ENCODE measurements at places on chromosomes 1 and 21.

- DNase-seq: peak; percentile 98
These were observed 28.1 kb upstream of the RNF19B start for GRCh38 chr1:32992489-32993323.

- DNase-seq: no peak
These were observed 27.1 kb downstream of the AHDC1 start for GRCh38 chr1:27576806-27577227.

- DNase-seq: no peak
These were observed 3.2 kb upstream of the C1orf162 start for GRCh38 chr1:111470596-111470995.

DNA sequence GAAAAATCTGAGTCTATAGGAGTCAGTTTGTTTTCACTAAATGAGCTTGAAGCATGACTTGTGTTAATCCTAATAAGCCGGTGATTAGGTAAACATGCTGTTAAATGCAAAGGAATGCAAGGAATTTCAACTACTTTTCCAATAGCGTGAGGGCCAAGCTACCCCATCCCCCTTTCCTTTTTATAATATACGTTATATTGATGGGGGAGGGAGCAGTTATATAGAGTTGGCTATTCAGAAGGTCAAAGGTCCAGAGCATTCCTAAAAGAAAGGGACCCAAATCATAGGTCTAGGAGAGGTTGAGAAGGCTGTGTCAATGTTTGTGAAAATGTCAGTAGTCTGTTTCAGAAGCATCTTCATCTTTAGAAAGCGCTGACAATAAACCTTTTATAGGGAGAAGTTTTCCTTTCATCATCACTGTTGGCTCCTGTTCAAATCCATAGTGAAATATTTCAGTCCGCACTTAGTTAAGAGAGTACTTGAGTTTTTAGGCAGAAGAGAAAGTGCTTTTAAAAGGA is 3.8 kb downstream of the CCN1 start:
- DNase-seq: peak; percentile 97

DNA sequence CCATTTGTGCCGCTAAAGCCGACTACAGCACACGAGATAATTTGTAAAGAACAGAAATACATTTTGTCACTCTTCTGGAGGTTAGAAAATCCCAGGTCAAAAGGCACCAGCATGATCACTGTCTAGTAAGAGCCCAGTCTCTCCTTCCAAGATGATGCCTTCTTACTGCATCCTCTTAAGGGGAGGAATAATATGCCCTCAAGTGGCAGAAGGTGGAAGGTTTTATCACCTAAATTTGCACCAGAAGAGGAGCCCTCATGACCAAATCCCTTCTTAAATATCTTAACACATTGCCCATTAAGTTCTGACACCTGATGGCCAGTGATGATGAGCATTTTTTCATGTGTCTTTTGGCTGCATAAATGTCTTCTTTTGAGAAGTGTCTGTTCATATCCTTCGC is 326.7 kb upstream of the RGS18 start:
- no peak for DNase-seq

- DNase-seq: no peak
These were observed 155.2 kb downstream of the PEX14 start for GRCh38 chr1:10629816-10630571.

DNA sequence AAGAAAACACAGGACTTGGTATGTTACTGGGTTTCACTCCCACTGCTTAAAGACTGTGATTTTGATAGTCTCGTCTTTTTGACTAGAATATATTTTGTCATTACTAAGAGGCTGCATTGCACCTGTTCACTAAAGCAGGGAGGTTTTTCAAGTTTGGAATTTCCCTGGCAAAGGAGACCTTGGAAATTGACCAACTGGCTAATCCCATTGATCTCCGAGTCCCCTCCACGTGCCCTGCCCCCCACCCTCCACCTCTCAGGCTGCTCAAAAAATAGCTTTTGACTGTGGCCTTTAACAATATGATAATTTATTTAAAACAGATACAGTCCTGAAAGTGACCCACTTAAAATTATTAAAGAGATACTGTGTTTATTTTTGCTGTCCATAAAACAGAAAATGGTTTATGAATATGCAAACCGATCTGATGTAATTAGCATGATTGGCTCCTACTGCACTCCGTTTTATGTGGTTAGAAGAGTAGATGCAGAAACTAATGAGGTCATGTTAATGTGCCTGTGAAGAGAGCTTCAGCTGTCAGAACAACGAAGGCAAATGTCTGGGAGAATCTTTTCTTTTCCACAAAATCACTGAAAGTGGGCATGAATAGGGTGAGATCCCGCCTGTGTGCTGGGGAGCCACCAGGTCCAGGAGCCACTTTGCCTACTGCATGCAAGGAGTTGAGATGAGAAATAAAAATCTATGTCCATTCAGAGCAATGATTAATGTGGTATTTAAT is 361.5 kb downstream of the RRAGC start:
- DNase-seq: no peak

DNA sequence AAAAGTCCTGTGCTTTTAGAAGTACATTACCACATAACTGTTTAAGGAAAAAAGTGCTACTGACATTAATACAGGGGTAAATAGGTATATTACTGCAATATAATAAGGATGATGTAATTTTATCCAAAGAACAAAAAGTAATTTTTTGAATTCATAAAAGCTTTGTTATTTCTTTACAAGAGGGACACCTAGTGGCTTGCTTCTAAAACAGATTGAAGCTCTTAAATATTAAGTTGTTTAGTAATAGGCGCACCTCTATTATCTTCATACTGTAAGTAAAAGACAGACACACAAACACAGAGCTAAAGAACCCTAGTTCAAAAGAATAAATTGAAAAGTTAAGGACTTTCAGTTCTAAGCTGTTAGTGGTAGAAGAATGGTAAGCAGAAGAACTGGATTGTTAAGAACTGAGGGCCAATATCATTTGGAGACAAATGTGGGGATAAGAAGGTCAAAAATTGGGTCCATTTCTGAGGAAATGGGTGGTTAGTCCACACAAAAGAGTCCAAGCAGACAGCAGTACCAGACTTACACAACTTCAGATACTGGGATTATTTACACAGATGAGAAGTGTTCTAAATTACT is 15.4 kb downstream of the ZNHIT6 start:
- DNase-seq: peak; percentile 79

DNA sequence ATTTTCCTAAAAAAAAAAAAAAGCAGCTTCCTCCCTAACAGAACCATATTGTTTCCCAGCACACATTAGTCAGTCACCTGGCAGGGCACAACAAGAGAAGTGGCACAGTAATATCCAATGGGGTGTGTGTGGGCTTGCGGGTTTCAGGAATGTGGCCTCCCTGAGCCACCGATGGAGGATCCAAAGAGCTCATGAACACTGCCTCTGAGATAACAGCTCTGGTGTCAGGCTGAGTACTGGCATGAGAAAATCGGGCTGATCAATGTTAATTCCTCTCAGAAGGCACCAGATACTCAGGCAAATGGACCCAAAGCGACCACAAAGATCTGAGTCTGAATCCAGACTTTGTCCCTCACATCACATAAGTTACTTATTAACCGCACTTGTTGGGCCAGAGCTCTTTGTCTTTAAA is 2.2 kb upstream of the LYPD8 start:
- DNase-seq: no peak

DNA sequence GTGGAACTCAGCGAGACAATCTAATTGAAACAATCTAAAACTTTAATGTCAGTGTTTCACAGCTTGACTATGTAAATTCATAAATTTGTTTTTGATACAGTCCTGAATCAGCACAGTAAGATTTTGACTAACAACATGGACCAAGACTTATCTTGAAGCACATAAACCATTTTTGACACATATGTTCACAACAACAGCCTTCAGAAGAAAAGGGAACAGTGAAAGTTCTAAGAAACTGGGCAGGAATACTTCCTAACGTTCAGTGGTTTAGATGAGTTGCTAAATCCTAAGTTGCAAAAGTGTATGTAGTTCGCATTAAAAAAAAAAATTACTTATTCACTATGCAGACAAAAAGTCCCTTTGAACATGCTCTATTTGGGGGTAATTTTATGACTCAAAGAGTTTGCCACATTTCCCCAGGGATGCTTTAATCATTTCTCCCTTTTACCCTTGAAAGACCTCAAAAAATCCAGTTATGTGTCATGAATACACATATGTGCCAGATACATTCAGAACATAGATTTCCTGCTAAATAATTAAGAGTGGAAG is 120.2 kb downstream of the MRPL39 start:
- peak; percentile 6 for DNase-seq

- DNase-seq: no peak
These were observed 81.0 kb upstream of the PLD5 start for GRCh38 chr1:242605521-242605920.

DNA sequence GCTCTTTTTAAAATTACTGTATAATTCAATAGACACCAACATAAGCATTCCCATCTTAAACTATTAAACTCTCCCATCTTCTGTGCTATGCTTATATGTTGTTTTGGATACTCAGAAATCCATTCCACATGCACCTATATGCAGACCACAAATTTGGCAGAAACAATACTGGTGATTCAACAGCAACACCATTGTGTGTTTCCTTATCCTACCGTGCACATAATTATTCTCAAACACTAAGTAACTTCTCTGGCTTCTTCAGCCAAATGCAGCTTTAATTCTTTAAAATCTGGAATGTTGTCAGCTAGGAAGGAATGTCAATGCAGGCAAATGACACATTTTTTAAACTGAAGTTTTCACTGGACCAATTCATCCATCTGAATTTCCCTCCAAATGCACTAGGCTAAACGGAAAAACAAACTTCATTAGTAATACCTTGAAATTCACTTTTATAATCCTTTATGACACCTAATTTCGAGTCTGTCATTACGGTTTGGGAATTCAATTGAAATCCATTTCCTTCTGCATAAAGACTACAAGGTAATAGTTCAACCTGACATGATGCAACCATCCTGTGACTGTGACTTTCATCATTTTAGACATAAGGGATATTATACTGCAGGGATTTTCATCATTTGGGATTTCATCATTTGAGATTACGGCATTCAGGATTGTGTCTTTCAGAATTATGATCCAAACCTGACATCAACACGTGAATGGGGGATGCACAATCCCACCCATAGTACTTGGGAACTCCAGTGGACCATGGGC is 308.5 kb downstream of the LTN1 start:
- peak; percentile 40 for DNase-seq

DNA sequence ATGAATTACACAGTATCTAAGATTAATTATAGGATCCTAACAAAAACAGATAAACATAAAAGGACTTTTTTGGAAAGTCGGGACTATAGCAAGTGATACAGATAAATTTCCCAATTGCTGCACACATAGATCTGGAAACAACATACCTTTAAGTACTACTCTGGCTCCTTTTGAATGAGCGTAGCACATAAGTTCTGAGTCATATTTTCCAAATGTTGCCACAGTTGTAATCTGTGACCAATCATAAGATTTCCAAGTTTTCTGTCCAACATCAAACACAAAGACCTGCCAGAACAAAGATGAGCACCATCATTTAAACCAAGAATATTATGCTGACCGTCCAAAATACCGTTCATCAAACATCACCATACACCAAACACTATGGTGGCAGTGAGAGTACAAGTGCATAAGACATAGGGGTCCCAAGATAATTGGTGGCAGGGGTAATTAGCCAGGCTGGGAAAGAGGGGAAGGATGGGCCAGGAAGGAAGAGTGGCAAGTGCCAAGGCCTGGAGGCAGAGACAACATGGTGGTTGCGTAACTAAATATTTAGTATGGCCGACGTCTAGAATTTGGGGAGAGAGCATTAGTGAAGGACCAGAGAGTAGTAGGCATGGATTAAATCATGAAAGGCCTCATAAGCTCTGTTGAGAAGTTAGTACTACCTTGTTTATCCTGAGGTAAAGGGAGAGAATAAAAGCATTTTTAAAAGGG is 3.6 kb downstream of the CTBS start:
- no peak for DNase-seq

GRCh38 chr1:90475631-90476030 is 241.5 kb downstream of the BARHL2 start:
- no peak for DNase-seq

DNA sequence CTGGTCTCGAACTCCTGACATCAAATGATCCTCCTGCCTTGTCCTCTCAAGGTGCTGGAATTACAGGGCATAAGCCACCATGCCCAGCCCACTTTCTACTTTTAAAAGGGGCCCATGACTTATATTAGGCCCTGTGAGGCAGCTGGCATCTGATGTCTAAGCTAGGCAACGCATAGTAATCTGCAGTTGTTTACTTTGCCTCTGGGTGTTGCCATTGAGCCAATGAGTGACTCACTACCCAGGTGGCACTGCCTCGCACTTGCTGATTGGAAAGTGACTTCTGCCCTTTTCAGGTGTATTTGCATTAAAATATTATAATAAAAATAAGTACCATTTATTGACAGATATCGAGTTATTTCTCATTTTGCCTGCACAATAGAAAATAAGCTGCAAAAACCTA is 84.9 kb downstream of the KIF14 start:
- no peak for DNase-seq

DNA sequence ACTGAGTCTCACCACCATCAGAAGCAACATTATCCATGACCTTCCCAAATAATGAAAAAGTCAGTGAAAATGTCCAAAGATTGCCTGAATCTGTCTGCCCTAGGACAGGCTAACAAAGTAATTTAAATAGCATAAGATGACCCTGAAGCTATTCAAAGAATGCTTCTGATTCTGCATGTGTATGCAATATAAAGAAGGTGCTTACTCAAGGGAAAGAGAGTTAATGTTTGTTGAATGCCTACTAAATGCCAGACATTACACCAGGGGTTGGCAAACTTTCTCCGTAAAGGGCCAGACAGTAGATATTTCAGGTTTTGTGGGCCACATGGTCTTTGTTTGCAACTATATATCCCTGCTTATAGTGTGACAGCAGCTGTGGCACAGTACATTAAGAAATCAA is 221.9 kb upstream of the DMRTA2 start:
- no peak for DNase-seq

DNA sequence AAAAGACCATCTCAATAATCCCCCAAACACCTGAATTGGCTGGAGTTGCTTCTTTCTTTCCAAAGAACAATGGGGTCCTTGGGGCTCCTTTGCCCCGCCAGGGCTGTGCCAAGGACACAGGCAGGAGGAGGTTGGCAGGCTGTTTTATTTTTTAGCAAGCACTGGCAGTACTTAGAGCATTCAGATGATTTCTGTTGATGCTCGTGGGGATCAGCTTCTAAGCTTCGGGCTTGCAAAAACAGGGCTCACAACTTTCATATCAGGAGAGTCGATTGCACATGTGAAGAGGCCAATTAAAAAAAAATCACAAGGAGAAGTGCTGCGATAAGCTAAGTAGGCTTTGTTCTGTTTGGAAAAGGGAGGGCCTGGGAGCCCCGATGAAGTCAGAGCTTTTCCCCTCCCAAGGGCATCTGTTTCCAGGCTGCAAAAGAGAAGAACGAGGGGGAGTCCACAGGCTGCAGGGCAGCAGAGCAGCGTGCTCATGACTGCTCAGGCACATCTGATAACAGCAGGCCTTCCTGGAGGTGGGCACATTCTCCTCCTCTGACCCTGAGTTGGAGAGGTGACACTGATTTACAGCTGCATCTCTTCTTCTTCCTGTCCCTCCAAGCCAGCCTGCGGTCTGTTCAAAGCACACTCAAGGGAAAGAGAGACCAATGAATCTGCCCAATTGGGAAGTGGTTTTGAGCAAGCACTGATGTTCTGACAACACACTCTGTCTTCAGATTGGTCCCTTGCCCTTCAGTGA is 27.3 kb upstream of the BCAR3 start:
- DNase-seq: no peak
